Activated CD8-positive, alpha-beta memory T cell treated with anti-CD3 and anti-CD28 coated beads for 24 hours (primary cell): ENCODE measurements at places on chromosomes 13 and 19.

GRCh38 chr19:15466851-15467733 lies 2.7 kb upstream of the RASAL3 start:
- peak; percentile 72 for DNase-seq

DNA sequence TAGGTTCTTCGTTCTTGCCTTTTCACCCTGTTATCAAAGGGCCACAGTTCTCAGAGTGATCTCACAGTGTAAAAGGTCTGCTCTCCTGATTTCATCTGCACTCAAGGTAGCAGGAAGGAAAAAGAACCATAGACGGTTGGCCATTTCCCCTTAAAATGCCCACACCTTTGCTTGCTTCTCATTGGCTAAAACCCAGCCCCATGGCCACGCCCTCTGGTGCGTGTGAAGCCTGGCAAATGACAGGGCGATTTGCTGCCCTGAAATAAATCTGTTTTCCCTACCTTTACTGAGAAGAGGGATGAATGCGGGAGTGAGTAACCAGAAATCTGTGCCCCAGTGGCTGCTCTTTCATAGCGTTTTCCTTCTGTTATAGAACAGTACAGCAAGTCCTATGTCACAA lies 269.3 kb downstream of the POU4F1 start:
- no peak for DNase-seq

- DNase-seq: no peak
These were observed 24.5 kb downstream of the ATP4B start for GRCh38 chr13:113633485-113633873.

GRCh38 chr13:113393563-113394338 lies 29.8 kb upstream of the GRTP1 start:
- DNase-seq: peak; percentile 91

GRCh38 chr19:10270616-10271394 lies at the start of gene ICAM1:
ICAM1 (plus strand) TSS chr19:10271120; CDS start chr19:10271160, 40 bp downstream.
- peak; percentile 89 for DNase-seq

GRCh38 chr13:36163809-36164308 lies 32.7 kb upstream of the DCLK1 start:
- DNase-seq: no peak

- DNase-seq: no peak
These were observed 1.6 kb upstream of the C19orf38 start for GRCh38 chr19:10846500-10847202.

DNA sequence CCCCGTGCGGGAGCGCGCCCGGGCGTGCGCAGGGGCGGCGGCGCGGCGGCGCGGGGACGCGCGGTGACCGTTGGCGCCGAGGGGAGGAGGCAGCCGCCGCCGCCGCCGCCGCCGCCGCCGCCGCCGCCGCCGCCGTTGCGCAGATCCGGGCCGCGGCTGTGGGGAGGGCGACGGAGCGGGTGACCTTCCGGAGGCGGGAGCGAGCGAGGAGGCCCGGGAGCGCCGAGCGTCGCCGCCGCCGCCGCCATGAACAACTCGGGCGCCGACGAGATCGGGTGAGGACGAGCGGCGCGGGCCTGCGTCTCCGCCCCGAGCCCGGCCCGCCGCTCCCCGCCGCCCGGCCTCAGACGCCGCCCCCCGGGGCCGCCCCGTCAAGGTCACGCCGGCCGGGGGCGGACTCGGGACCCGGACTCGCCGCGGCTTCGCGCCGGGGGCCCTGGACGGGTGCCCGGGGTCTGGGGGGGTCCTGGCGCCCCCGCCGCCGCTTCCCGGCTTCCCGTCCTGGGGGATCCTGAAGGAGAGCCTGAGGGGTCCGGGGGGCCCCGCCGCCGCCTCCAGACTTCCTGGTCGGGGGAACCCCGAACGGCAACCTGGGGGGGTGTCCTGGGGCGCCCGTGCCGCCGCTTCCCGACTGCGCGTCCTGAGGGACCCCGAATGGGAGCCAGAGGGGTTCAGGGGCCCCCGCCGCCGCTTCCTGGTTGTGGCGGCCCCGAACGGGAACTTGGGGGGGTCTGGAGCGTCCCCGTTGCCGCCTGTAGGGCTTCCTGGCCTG lies at the start of gene DAZAP1:
DAZAP1 (plus strand) TSS at position 59 of the 772 bp plus-strand sequence; CDS start at position 247, 188 bp downstream.
- DNase-seq: no peak

- peak; percentile 83 for DNase-seq
These were observed at the start of gene POU4F1 for GRCh38 chr13:78603240-78603957. POU4F1 (minus strand) TSS chr13:78603552; CDS start chr13:78603326, 226 bp downstream.

GRCh38 chr13:94112227-94112626 lies 367.3 kb downstream of the DCT start:
- DNase-seq: no peak

DNA sequence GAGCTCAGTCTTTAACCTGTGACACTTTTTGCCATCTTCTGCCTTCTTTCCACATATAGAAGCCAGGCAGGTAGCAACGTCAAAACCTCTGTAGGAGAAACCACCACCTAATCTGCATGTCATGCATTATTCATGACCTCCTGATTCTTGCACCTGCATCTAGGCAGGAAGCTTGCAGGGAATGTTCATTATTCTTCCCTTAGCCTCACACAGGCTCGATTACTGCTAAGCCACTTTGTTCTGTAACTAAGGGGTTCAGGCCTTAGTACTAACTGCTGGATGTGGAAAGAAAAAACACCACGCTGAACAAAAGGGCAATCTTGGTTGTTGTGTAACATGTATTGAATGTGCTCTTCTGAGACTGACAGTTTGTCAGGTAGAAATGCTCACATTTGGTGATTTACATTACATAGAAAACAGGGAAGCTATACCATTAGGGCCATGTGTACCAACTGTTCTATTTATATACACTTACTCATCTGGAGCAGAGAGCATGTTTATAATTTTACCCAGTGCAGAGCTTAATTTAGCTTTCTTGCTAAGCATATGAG lies 366.9 kb downstream of the KLF12 start:
- no peak for DNase-seq

GRCh38 chr13:93635616-93636032 lies 409.0 kb downstream of the GPC6 start:
- no peak for DNase-seq

DNA sequence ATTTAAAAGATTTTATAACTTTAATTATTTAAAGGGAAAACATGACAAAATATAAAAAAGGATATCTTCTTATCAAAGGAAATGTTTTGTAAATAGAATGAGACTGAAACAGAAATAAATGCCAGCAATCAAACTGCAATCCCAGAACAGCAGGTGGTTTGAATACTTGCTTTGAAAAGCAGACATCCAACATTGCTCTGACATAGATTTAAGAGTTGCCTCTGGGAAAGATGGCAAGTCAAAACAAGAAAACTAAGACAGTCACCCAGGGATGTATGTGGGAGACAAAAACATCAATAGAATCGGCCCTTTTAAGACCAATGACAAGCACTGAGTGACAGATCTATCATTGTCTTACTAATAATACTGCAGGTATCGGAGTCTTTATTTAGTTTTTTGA lies 789.7 kb upstream of the GPC6 start:
- DNase-seq: no peak

DNA sequence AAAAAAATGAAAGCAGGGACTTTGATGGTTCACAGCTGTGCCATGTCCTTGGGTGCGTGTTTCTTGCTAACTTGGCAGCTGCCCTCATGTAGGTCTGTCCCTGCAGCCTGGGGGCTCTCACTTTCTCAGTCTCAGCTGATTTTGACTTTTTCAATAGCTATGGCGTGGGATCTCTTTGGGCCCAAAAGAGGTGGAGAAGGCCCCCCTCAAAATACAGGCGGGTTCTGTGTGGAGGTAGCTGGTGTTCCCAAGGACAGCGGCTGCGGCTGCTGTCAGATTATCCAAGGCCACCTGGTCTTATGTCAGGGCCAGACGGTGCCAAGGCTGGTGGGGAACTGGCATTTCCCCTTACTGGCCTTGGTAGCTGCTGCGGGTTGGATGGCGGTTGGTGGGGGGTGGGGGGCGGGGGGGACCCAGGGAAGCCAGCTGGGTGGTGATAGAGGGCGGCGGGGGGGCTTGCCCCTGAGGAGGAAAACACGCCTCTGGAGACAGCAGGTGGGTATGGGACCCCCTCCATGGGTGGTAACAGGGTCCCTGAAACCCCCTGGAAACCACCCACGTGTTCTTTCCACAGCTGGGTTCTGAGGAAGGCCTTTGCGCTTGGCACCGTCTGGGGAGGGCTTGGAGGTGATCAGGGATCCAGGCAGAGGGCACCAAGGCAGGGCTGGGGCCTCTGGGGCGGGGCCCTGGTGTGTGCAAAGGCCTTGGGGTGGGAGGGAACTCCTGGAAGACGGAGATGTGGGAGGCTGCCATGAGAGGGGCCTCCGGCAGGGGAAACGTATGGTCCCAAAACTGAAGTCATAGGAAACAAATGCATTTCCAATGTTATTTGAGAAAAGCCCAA lies 4.1 kb downstream of the TIMM13 start:
- DNase-seq: no peak

GRCh38 chr13:112622375-112622774 lies 34.4 kb upstream of the TUBGCP3 start:
- DNase-seq: no peak

DNA sequence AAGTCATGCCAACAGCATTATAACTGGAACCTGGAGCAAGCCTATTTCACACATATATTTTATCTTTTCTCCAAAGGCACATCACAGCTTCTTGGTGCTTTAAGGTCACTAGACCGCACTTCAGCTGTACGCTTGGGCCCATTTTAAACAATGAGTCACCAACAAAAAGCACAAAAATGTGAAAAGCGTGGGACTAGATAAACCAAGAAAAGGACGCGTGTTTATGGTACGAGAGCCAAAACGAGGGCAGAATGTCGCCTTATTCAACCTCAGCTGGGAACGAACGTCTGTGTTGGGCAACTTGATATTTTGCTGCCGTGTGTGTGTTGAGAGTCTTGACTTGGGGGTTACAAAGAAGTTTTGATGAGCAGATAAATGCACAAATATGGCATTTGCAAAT lies 9.2 kb upstream of the EHD2 start:
- no peak for DNase-seq

- no peak for DNase-seq
These were observed 46.9 kb downstream of the SOX1 start for GRCh38 chr13:112113851-112114250.

DNA sequence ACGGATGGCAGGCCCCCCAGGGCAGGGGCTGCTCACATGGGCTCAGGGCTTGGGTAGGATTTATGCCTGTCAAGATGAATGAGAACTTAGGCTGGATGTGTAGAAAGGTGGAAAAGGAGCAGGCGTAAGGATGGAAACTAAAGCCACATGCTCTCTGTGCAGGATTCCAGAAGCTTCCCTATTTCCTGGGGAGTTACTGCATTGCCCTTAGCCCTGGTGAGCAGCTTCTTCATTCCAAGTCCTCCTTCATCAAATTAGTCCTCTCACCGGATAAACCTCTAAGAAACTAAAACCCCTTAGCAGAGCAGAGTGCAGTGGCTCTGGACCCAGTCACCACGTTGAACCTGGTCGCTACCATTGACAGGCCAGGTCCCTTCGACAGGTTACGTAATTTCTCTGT lies 7.4 kb downstream of the ATP12A start:
- DNase-seq: no peak

GRCh38 chr13:61765181-61765742 lies 349.6 kb upstream of the PCDH20 start:
- no peak for DNase-seq

- no peak for DNase-seq
These were observed 36.1 kb downstream of the IRS2 start for GRCh38 chr13:109750221-109750775.

DNA sequence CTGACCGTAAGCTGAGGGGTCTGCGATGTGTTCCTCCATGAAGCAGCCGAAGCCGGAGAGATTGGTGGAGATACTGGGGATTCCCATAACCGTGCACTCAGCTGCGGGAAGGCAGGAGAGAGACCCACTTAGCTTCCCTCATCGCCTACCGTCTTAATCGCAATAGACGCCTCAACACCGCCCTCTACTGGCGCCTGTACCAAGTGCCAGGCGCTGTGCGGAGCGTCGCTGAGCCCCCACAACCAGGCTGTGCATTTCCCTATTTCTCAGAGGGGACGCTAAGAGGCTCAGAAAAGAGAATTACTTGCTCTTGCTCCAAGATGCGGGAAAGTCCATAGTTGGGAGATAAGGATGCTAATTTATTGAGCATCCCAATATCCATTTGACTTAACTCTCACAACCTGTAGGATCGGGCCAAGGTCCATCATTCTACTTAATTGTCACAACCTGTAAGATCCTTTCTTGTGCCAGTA lies 5.8 kb downstream of the FTL start:
- DNase-seq: peak; percentile 94

GRCh38 chr13:113990321-113990837 lies 16.5 kb upstream of the C13orf46 start:
- no peak for DNase-seq

- no peak for DNase-seq
These were observed 1730.2 kb downstream of the OLFM4 start for GRCh38 chr13:54758795-54759194.

DNA sequence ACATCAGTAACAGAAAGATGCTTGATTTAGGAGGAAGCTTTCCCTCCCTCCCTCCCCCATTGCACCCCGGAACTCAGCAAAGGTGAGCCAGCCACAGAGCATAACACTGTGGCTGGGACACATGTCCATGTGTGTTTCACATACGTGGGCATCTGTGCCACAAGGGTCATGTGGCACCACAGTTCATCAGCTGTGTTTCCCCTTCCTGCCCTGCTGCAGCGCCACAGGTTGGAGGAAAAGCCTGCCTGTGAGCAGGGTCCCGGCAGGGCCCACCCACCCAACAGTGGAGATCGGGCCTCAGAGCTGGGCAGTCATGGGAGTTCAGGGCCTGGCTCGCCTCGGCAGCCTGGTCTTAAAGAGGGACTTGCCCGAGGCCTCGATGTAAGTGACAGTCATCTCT lies 2.8 kb downstream of the ACP5 start:
- no peak for DNase-seq

DNA sequence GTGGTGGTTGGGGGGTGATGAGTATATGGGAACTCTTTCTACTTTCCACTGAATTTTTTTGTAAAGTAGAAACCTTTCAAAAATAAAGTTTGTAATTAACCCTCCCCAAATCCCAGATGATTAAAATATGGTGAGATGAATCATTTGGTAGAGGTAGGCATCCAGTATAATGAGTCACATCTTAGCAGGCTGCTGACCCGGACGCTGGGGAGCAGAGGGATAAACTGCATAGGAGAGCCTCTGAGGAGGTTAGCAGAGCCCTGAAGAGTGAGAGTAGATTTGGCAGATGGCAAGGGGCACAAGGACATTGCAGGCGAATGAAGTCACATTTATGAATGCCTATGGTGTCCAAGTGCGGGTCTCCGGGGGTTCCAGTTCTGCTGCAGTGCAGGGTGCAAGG lies 293.8 kb downstream of the FGF9 start:
- no peak for DNase-seq

GRCh38 chr19:3760871-3761361 lies 576 bp downstream of the APBA3 start:
- no peak for DNase-seq
